ENCODE measurements at places on chromosomes 4 and X. TPM values are rescaled to one million over a fixed set of nuclear protein-coding genes. Genes with fewer than 3 reads are reported as not detected.

DNA sequence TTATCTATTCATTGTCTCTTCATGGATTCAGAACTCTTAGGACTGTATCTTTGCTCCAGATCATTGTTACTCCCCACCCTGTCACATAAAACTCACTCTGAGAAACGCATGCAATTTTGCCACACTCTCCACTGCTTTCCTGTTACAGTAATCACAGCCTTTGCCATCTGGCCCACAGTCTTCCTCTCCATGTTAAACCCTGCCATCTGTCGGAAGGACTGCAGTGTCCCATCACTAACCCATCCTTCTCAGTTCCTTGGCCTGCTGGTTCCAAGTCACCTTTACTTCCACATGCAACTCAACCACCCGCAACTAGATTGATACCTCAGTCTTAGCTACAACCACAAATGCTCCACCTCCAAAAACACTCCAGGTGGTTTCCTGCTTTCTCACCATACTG, 308.7 kb upstream of the FAM241A start:
- H3K27ac ChIP-seq: no peak overlapping the region
- H3K4me3 ChIP-seq: no peak overlapping the region
- no peak for DNase-seq
- H3K4me1 ChIP-seq: no peaks in the 10 kb centered on the region
- no peaks in the 10 kb centered on the region for H3K27me3 ChIP-seq
- H3K36me3 ChIP-seq: no peaks in the 10 kb centered on the region

DNA sequence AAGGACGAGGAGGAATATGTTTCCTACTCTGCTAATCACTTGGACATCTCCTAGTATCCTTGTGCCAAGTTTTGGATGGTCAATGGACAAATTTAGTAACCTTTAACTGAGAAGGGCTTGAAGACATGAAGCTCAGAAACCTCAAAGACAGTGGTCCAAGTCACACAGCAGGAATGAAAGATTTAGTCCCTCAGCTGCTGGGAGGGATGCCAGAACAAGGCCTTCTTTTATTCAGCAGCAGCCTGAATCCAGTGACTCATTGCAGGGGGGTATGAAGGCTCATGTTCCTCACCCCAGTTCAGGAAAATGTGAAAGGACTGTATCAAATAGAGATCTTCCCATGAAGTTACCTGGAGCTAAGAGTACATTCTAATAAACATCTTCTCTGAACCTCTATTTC, 214.9 kb upstream of the UGT8 start:
- DNase-seq: no peak
- H3K4me3 ChIP-seq: no peak overlapping the region
- H3K27me3 ChIP-seq: peaks cover 3% of the 10 kb centered on the region
- H3K27ac ChIP-seq: no peak overlapping the region
- H3K36me3 ChIP-seq: no peaks in the 10 kb centered on the region

- no peak overlapping the region for H3K27ac ChIP-seq
- no peak for DNase-seq
- H3K4me1 ChIP-seq: no peaks in the 10 kb centered on the region
- H3K4me3 ChIP-seq: no peak overlapping the region
- H3K36me3 ChIP-seq: peaks cover 2% of the 10 kb centered on the region
Measured at GRCh38 chr4:146646593-146647325, 8.1 kb downstream of the POU4F2 start.

GRCh38 chr4:14315129-14315528, 687.2 kb upstream of the CPEB2 start:
- no peaks in the 10 kb centered on the region for H3K27me3 ChIP-seq
- no peak overlapping the region for H3K27ac ChIP-seq
- H3K4me3 ChIP-seq: no peak overlapping the region
- DNase-seq: no peak
- no peaks in the 10 kb centered on the region for H3K36me3 ChIP-seq

DNA sequence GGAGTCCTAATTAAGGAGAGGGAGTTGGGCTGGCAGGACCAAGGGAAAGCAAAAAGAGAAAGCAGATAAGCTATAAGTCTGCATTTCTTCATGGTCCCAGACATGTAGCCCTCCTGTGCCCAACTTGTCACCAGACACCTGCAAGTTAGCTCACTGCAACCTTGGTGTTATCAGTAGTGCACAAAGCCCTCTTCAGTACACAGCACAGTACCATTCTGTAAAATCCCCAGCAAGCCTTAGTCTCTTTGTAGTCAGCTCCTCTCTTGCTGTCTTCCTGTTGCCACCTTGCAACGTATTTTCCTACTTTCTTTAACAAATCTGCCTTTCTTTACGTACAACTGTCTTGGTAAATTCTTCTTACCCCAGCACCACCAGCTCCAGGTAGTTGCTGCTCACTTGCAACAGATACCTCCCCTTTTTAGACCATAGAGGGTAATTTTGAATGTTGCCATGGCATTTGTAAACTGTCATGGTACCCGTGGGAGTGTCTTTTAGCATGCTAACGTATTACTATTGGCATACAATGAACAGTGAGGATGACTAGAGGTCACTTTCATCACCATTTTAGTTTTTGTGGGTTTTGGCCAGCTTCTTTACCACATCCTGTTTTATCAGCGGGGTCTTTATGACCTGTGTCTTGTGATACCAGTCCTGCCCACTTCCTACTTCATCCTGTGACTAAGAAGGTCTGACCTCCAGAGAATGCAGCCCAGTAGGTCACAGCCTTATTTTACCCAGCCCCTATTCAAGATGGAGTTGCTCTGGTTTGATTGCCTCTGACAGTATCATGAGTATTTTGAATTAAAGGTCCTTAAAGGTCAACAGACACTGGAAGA, 28.3 kb upstream of the AP1S2 start:
- H3K27me3 ChIP-seq: no peaks in the 10 kb centered on the region
- H3K27ac ChIP-seq: no peak overlapping the region
- peaks cover 7% of the 10 kb centered on the region for H3K4me1 ChIP-seq

The LINC00632 gene
- total RNA-seq: 1.6 TPM

The RPS6KA6 gene
- total RNA-seq: 0.07 TPM
